ENCODE measurements at places on chromosomes 16 and 17.

DNA sequence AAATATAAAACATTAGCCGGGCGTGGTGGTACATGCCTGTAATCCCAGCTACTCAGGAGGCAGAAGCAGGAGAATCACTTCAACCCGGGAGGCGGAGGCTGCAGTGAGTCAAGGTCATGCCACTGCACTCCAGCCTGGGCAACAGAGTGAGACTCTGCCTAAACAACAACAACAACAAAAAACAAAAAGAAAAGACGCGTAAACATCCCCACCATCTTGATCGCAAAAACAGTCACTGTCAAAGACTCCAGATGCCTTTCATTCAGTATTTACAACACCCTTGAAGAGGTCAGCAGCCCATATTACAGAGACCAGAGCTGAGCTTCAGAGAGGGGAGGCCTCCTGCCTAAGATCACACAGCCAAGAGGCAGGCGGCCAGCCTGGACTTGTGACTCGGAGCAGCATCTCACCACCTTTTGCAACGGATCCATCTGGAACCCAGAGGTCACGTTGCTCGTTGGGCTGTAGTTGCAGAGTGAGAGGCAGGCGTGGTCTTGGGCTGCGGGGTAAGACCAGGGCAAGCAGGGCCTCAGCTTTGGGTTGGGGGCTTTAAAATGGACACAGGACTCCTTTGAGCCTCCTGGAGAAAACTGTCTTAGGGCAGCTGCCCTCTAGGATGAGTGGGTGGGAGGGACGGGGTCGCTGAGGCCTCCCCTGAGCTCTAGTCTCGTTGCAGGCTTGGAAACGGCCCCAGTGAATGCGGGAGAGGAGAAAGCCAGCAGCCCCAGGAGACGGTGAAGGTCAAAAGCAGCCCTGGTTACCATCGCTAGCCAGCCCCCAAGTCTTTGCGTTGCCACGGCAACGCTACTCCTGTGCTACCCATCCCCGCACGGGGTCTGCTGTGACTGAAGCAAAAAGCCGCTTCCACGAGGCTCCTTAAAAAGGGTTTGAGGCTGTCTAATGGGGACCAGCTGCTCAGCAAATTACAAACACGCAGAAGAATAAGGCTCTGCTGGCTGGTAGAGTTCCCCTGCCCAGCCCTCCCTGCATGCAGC lies 26.1 kb downstream of the LGALS3BP start:
- DNase-seq: no peak

- DNase-seq: peak; percentile 4
Measured at GRCh38 chr16:14249291-14250032, 178.3 kb downstream of the MRTFB start.

DNA sequence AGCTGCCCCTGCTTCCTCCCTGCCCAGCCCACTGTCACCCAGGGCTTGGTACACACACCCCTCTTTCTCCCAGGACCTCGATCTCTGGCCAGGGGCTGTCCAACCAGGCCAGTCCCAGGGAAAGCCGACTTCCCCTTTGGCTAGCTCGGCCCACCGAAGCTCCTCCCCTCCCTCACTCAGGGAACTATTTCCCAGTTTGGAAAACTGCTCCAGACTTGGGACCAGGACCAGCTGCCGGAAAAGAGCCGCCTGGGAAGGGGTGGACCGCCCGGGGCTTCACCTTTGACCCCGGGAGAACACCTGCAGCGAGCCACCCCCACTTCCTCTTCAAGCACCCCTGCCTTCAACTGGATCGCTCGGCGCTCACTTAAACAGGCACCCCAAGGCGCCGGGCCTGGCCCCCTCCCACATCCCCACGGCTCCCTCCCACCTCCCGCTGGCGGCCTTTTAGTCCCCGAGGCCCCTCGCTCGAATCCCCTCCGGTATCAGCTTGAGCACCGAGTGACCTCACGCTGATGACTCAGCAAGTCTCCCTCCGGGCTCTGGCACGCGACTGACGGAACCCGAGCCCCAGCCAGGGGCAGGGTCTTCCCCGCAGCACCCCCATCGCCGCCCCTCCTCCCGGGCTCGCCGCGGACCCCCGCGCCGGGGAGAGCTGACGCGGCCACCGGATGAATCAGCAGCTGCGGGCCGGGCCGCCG lies 934 bp downstream of the MAFG start:
- peak; percentile 27 for DNase-seq

DNA sequence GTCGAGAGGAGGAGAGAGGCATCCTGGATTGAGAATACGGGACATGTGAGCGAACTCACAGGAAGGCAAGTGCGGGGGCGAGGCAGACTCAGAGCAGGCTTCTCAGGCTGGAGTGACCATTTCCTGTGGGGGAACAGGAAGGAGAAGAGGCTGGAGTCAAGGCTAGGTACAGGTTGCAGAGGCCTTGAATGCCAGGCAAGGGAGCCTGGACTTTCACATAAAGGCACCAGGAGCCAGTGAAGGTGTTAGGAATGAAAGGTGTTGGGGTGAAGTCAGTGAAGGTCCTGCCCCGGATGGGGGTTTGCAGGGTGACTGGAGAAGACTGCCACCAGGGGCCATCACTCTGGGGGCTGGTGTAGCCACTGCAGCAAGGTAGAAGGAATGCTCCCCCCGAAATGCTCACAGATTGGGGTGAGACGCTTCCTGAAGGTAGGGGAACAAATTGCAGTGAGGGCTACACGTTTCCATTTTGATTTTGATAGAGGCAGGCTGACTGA lies 5.3 kb upstream of the GPRC5C start:
- no peak for DNase-seq

GRCh38 chr17:2396192-2396567 lies 4.7 kb downstream of the MNT start:
- DNase-seq: no peak

DNA sequence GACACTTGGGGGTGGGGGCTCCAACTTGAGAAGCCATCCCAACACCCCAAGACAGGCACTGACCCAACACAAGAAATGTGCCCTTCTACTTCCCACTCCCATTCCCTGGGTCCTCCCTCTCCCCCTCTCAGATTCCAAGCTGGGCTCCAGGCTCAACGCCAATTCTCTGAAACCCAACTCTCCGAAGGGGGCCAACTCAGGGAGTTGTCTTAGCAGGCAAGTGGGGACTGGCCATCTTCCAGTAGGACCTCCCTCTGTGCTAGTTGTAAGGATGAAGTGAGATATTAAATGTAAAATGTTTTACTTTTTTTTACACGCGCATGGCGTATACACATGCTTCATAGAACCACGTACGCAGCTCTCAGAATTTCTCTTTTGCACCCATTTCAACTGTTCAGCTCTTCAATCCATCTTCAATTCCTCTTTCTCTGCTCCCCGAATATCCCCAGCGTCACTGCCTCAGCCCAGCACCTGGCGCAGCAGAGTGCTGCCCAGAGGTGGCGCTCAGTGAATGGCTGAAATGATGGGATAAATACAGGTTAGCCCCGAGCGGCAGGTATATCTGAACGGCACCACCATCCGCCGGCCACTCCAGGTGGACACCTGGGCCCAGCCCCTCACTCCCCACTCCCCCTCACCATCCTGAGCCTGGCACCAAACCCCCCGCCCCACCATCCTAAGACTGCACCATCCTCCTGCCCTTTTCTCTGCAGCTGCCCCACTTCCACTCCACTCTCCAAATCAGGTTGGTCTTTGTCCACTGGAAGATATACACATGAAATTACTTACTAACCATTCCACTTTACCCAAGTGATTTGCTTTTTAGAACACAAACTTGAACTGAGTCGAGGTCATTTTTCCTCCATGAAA lies 43.9 kb upstream of the TNRC6C start:
- DNase-seq: peak; percentile 28

GRCh38 chr17:75776386-75777295 lies 8.0 kb upstream of the UNK start:
- DNase-seq: no peak

- DNase-seq: no peak
Measured at GRCh38 chr17:1608676-1609075, 20.0 kb downstream of the SLC43A2 start.

DNA sequence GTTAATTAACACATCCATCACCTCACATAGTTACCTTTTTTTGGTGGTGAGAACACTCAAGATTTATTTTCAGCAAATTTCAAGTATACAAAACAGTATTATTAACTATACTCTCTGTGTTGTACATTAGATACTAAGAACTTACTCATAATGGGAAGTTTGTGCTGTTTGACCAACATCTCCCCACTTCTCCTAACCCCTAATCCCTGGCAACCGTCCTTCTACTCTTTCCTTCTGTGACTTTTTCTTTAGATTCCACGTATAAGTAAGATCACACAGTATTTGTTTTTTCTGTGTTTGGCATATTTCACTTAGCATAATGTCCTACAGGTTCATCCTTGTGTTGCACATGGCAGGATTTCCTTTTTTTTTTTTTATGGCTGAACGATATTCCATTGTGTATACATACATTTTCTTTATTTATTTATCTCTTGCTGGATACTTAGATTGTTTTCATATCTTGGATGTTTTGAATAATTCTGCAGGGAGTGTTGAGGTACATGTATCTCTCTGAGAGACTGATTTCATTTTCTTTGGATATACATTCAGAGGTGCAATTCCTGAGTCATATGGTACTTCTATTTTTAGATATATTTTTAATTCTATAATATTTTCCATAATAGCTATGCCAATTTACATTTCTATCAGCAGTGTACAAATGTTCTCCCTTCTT lies 19.0 kb downstream of the PPM1D start:
- no peak for DNase-seq

- no peak for DNase-seq
Measured at GRCh38 chr16:3863587-3863986, 16.9 kb downstream of the CREBBP start.

GRCh38 chr16:75319513-75320411 lies 68.3 kb upstream of the BCAR1 start:
- DNase-seq: no peak

- DNase-seq: no peak
Measured at GRCh38 chr17:14068542-14069250, 608 bp upstream of the COX10 start.

DNA sequence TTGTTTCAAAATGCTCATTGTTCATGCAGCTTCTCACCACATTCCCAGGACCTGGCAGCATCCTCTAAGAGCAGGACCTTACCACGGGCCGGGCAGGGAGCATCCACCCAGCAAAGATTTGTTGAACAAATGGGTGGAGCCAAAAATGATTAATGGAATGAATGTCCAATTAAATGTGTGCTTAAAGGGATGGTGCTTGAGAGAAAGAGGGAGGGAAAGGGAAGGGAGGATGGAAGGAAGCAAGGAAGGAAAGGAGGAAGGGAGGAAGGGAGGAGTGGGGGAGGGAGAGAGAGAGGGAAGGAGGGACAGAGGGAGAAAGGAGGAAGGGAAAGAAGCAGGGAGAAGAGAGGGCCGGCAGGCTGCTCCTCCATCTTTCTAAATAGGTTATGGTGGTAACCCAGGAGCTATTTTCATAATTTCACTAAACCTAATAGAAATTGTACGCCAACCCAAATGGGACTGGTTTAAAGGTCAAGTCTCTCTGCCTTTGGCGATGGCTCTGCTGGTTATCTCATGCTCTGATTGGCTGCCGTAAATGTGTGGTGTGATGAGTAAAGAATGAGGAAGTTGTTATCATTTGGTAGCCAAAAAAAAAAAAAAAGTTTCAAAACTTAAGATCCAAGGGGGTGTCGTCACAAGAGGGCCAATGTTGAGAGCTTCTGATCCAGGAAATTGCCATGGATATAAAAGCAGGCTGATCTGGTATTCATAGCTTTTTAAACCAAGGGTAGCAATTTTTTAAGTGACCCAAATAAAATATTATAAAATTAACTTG lies 126.7 kb upstream of the FOXF1 start:
- no peak for DNase-seq

- peak; percentile 29 for DNase-seq
Measured at GRCh38 chr16:2469399-2470233, 1.5 kb upstream of the NTN3 start.

GRCh38 chr16:50444526-50444925 lies 75.7 kb upstream of the BRD7 start:
- DNase-seq: no peak

GRCh38 chr16:72104905-72105304 lies 11.3 kb downstream of the DHX38 start:
- no peak for DNase-seq

GRCh38 chr17:81470270-81470943 lies 42.2 kb downstream of the ACTG1 start:
- DNase-seq: no peak

DNA sequence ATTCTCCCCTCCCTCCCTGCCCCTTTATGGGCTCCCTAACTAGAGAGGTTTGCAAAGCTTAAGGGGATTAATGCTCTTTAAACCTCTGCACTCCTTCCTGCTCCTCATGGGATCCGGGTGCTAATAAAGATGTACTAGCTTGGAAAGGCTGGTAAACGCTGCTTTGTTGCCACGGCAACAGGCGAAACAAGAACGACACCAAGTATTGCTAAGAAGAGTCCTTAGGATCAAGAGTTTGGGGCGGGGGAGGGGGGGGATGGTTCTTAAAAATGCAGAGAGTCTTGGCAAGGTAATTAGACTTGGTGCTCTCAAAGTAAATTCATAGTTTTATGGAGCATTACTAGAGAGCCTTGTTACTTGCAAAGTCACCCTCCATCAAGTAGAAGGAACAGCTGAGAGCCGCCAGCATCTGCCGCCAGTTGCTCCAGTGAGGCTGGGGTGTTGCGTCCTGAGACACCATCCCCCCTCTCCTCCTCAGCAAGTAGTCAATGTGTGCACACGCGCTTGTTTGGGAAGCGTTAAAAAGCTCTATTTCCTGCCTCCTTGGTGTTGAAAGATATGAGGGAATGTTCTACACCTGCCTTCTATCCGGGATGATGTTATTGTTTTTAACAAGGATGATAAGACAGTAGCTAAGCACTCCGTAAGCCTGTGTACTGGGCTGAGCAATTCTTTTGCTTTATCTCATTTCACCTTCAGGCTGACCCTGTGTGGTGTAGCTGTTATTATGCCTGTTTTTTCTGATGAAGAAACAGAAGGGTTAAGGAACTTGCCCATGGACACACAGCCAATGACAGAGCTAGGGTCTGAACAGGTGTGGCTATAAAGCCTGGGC lies 190.9 kb downstream of the CCDC182 start:
- DNase-seq: no peak

GRCh38 chr16:8155275-8155674 lies 435.0 kb downstream of the TMEM114 start:
- DNase-seq: no peak

GRCh38 chr16:79599837-79600637 lies 500 bp downstream of the MAF start:
- peak; percentile 67 for DNase-seq

DNA sequence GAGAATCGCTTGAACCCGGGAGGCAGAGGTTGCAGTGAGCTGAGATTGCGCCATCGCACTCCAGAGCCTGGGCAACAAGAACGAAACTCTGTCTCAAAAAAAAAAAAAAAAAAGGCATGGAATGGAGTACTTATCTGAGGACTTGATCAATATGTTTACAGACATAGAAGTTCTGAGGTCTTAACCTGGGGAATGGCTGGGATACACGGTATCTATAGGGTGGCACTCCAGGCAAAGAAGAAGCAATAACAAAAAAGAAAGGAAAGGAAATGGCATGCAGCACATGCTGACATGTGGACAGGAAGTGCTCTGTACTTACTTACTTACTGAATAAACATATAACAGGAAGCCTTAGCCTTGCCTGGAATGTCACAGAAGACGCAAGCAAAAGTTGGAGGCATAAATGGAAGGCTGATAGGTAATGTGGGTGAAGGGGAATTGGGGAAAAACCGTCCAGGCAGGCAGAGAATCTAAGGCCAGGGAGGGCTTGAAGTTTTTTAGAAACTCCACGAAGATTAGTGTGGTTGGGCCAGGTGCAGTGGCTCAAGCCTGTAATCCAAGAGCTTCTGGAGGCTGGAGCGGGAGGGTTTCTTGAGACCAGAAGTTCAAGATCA lies 10.1 kb upstream of the SPOP start:
- DNase-seq: no peak

Measured in NCI-H1092 (cell line).